ENCODE measurements at places on chromosomes 5 and 9. TPM values are rescaled to one million over a fixed set of nuclear protein-coding genes. Genes with fewer than 3 reads are reported as not detected.

OR1J2 gene
- total RNA-seq = not detected

OR1Q1 gene
- total RNA-seq = not detected

AGXT2 gene
- not detected for total RNA-seq

CYSRT1 gene
- 0.64 TPM for total RNA-seq

HNRNPH1 gene
- total RNA-seq = 510 TPM

EDIL3 gene
- 23.6 TPM for total RNA-seq

DNA sequence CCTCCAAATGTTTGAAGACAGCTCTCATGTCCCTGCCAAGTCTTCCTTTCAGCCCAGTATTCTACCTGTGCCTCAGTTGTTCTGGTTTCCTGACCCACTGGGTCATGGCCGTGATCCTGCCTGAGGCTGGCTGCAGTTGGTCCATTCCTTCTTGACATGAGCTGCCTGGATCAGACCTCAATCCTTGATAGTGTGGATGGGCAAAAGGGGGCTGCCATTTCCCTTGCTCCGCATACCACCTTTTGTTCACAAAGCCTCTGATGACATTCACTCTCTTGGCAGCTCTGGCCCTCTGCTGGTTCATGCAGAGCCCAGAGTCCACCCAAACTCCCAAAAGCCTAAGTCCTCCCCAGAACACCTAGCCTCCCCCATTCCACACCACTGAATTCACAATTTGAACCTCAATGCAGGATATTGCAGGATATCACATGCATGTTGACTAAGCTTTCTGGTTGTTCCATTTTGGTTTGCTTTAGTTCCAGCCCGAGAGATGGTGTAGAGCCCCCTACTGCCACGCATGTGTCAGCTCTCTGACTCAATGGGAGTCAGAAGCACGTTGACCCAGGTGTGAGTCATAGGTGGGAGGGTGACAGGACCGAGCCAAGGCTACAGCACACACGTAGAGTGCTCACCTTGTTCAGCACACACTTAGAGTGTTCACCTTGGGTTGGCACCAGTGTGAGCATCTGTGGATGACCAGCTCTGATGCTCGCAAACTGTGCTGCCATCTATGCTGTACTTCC is 137.2 kb downstream of the MTX3 start:
- no peak for DNase-seq

- no peak for DNase-seq
These were observed 29.1 kb downstream of the F2RL2 start for GRCh38 chr5:76594107-76594506.

GRCh38 chr5:40984884-40985283 is 75.6 kb downstream of the C7 start:
- DNase-seq = no peak

DNA sequence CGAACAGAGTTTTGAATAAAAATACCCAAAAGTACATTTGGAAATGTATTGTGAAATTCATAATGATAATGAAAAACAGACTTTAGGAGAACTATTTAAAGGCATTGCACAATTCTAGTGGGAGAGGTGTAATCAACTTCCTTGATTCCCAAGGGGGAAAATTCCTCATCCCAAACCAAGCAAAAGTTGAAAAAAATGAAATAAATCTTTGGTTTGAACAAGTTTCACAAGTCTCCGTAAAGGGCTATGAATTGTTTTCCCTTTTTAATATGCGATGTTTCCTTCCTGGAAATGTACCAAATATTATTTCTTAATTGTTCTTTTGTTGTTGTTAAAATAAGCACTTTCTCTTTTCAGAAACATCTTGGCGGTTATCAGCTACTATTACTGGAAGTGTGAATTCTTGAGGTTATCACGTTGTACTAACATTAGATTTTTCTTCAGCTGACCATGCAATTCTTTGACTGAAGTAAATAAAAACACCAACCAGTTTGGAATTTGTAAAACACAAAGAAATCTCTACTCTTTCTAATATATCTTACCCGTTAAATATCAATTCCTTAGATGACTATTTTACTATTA is 59.3 kb downstream of the SVEP1 start:
- no peak for DNase-seq

GRCh38 chr9:105297442-105298075 is 53.1 kb downstream of the SLC44A1 start:
- DNase-seq = no peak

DNA sequence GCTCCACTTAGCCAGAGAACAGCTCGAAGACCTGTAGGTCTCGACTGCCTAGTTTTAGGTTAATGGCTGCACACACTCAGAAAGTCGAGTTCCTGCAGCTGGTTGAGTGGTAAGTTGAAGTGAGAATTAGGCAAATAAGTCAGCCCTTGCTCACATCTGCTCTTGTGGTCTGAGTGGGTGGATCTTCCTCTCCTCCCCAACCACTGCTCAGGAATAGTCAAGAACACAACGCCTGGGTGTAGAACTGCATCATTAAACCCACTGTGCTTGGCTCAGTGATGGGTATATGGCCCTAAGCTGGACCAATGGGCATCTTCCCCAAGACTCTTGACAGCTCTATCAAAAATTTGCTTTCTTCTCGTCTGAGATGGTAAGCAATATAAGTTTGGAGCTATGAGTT is 20.9 kb upstream of the ADAM19 start:
- no peak for DNase-seq

- no peak for DNase-seq
These were observed 8.0 kb downstream of the SRFBP1 start for GRCh38 chr5:121969660-121970295.

GRCh38 chr5:57128325-57128724 is 45.5 kb upstream of the GPBP1 start:
- no peak for DNase-seq

GRCh38 chr5:59249160-59249559 is 644.4 kb downstream of the PDE4D start:
- DNase-seq = no peak

- DNase-seq = peak; percentile 78
These were observed 9.3 kb upstream of the ZDHHC12 start for GRCh38 chr9:128733256-128733655.

DNA sequence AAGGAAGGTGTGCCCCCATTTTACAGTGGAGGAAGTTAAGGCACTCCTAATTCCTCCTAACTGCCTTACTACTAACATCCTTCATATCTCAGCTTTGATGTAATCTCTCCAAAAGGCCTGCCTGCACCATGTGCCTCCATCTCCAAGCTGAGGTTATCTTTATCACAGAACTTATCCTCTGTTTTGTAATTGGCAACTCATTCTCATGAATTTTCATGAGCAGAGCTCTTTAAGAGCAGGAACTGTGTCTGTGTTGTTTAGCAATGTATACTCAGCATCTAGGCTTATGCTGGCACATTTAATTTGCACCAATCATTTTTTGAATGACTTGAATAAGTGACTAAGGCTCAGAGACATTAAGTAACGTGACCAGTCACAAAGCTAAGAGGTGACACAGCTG is 147.9 kb upstream of the VLDLR start:
- no peak for DNase-seq

Data from colonic mucosa (tissue), 4 donors.